ENCODE measurements at places on chromosomes 7 and 10.

- DNase-seq = no peak
These were observed 16.1 kb upstream of the CSGALNACT2 start for GRCh38 chr10:43122096-43122495.

DNA sequence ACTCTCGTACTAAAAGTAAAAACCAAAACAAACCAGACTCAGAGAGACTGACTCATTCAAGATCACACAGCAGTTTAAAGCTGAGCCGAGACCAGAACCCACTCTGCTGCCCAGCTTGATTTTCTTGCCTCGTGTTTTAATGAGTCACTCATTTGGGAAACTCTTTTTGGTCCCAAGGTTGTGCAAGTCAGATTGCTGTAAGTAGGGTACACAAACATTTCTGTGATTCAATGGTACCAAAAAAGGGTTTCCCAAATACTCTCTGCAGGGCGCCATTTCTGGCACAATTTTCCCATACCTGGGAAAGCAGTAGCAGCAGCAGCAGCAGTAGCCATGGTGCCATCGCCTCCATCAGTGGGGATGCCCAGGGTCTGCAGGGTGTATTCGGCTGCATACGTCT, 69.9 kb downstream of the ASAH2B start:
- no peak for DNase-seq

- peak; percentile 77 for DNase-seq
These were observed at the start of gene ADAM8 for GRCh38 chr10:133276435-133277201. Gene ADAM8, minus strand, starts transcription at chr10:133276868. Its CDS starts 51 bp downstream, at chr10:133276817.

GRCh38 chr7:132779164-132779563, 202.9 kb upstream of the PLXNA4 start:
- DNase-seq = no peak

GRCh38 chr7:158034571-158034970, 553.1 kb downstream of the PTPRN2 start:
- no peak for DNase-seq

DNA sequence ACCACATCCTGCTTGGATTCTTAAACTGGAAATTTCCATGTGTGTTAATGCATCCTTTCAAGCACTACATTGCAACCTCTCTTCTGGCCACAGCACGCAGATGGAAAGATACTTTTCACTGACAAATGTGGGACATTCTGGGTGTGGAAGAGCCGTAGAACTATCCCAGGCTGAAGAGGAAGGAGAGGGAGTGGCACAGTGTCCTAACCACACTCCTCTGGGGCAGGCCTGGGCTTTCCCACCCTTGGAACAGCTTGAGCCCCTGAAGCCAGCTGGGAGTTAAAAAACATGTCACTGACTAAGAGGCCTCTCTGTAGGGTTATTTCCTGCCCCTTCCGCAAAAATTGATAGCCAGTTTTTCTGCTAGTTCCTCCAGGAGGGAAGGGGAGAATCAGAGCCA, 34.0 kb upstream of the DNMBP start:
- no peak for DNase-seq

GRCh38 chr7:36986948-36987724, 262.8 kb upstream of the AOAH start:
- DNase-seq = peak; percentile 63

- DNase-seq = peak; percentile 5
These were observed 21.9 kb upstream of the GATAD1 start for GRCh38 chr7:92425311-92425947.

- no peak for DNase-seq
These were observed 568.5 kb downstream of the CALN1 start for GRCh38 chr7:71843676-71844075.

DNA sequence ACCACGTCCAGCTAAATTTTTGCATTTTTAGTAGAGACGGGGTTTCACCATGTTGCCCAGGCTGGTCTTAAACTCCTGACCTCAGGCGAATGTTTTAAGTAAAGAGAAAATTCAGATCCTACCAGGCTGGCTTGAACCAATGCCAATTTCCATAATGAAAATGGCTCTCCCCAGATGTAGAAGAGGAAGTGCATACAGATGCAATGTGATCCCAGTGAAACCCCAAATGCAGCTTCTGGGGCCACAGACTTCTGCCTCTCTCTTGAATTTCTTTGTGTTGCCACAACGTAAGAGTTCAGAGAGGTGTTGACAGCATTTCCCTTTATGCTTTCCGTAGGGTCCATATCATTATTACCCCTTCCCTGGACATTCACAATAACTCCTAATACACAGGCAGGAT, 29.6 kb upstream of the GOT1 start:
- DNase-seq = no peak

- no peak for DNase-seq
These were observed 334.8 kb downstream of the GLRX3 start for GRCh38 chr10:130470973-130471372.

DNA sequence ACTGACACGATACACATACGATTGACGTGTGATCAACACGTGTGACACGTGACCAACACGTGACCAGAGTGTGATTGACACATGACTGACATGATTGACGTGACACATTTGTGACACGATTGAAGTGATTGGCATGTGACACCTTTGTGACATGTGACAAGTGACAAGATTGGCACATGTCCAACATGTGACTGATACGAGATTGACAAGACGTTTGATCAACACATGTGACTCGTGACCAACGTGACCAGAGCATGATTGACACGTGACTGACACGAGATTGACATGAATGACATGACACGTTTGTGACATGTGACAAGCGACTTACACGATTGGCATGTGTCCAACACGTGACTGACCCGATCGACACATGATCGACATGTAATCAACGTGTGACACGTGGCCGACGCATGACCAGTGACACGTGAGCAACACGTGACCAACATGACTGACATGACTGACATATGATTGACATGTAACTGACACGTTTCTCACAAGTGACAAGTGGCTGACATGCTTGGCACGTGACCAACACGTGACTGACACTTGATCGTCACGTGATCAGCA, 22.0 kb downstream of the CRPPA start:
- DNase-seq = no peak

- DNase-seq = no peak
These were observed 144.5 kb upstream of the YAE1 start for GRCh38 chr7:39421661-39422060.

- DNase-seq = no peak
These were observed 30.4 kb upstream of the PPP2R2D start for GRCh38 chr10:131870411-131870810.

DNA sequence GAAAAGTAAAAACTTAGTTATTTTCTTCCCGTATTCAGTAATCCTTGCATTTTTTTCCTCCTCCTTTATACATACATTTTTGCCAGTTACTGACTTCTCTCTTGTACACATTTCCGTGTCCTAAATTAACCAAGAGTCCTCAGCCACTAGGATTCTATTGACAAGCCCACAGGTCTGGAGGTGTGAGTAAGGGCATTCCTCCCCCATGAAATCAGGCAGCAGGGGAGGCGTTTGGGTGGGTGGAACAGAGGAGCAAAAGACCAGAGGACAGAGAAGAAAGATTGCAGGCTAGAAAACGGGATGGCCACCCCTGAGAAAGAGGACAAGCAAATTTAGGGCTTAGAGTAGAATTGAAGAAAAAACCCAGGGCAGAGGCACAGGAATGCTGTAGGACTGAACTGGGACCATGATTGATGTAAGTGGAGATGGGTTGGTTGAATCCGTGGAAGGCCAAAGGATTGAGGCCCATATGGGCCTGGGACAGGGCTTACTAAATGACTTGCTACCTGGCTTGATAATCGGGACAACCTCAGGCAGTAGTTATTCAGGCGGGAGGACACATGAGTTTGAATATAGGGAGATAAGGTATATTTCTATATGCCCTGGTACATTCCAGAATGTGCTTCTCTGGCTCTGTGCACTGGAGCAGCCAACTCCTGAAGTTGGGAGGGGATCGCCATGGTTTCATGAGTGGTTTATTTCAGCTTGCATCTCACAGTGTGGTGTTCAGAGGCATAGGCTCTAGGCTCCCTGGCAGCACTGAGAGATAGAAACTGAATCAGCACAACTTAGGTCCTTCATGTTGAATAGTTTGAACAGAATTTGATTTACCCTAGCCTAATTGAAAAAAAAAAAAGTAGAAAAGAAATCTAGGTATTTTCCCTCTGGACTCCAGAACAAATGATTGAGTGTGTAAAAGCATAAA, 28.0 kb downstream of the IKZF1 start:
- DNase-seq = no peak

DNA sequence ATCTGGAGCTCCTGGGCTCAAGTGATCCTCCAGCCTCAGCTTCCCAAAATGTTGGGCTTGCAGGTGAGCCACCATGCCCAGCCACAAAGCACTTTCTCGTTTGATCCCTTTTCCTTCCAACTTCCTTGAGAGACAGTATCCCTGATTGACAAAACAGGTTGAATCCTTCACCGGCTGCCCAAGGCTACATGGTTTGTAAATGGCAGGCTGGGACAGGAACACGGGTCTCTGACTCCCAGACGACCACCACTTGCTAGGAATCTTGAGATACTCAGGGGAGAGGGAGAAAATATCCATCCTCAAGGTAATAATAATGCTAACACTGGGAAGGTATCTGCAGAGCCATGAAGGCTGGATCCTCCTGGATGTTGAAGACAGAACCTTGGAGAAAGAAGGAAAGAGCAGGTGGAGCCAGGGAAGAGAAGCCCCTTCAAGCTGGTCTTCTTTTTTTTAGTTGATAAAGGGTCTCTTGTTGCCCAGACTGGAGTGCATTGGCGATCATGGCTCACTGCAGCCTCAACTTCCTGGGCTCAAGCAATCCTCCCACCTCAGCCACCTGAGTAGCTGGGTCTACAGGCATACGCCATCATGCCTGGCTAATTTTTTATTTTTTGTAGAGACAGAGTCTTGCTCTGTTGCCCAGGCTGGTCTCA, 19.8 kb downstream of the MMRN2 start:
- DNase-seq = no peak

GRCh38 chr7:100489824-100490223, 6.1 kb downstream of the NYAP1 start:
- DNase-seq = peak; percentile 57

- DNase-seq = no peak
These were observed 83.3 kb upstream of the DNAJC1 start for GRCh38 chr10:22086730-22087401.

- DNase-seq = no peak
These were observed 48.3 kb upstream of the STEAP4 start for GRCh38 chr7:88355011-88355410.

GRCh38 chr7:96316949-96317348, 4.9 kb downstream of the SLC25A13 start:
- no peak for DNase-seq

DNA sequence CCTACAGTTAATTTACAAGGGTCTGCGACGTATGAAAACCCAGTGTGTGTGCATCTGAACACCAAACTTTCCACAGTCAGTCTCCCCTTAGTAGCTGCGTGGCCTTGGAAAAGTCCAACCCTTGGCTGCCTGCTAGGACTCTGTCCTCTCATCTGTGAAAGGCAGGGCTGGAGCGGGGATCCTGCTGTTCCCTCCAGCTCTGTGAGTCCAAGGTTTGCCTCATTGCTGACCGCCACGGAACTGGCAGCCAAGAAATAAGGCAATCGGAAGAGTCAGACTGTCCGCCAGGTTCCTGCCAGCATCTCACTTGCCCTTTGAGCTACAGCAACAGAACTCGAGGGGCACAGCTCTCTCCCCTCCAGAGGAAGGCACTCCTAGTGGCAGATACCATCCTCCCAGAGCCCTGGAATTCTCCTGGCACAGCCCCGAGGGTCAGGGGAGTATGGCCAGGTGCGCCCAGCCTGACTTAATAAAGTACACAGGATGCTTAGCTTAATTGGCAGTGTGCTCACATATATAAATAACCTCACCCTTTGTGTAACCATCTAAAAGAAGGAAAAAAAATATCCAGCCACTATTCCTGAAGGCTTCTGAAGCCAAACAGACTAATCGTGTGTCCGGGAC, 530.1 kb upstream of the FOXK1 start:
- DNase-seq = no peak

DNA sequence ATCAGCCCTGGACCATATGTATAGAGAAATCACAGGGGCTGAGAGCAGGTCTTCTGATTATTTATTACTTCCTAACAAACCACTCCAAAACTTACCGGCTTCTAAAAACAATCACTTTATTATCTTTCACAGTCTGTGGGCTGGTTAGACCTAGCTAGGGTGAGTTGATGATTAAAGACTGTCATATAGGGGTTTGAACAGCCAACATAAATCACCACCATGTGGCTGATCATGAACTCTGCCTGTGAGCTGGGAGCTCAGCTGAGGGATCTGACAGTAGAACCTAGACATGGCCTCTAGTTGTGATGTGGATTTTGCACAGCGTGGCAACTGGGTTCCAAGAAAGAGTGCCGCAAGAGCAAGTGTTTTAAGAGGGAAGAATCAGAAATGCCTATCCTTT, 305.4 kb downstream of the CSTF2T start:
- no peak for DNase-seq

DNA sequence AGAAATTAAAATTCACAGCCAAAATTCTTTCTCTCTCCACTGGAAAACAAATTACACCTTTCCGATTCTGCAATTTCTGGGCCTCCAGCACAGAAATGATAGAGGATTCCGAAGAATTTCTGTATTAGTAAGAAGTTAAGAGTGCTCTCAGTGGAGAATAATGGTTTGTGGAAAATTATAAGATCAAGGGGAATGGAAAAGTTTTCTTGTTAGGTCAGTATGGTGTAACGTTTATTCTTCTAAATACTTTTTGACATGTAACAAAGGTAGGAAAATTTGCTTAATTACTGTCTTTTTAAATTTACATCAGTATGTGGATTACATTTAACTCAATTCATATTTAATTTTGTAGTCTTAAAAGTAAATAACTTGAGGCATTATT, 288.3 kb upstream of the NFE2L3 start:
- no peak for DNase-seq

- DNase-seq = no peak
These were observed 262.5 kb upstream of the PPP2R2D start for GRCh38 chr10:131638049-131638879.

DNA sequence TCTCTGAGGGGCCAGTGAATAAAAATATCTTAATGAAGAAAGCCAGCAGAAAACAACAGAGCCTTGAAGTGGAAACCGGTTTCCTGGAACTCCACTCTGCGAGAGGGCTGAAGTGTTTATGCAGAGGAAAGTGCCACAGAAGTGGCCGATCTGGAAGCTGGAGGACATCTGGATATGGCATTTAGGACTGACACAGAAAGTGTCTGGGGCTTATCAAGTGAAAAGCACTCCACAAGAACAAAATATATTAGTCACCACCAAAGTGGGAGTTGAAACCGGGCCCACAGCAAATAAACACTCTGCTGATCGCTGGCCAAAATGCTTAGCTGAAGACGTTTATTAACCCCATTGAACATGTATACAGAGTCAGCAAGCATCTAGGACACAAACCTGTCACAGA, 7.8 kb downstream of the NOD1 start:
- DNase-seq = no peak

DNA sequence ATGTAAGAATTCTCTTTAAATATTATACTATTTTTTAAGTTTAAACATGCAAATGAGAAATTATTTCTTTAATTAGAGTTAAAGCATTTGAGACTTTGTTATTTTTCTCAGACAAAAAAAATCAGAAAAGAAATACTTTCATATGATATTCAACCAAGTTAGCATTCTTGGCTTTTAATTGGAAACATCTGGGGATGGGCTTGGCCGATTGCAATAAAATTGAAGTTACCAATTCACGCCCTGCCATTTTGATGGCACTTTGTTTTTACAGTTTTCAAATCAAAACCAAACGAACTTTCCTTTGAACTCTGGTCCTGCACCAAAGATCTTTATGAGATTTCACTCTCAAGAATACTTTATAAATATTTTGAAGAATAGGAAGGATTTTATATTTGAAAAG, 127.7 kb downstream of the ATE1 start:
- no peak for DNase-seq

Measured in activated naive CD8-positive, alpha-beta T cell treated with anti-CD3 and anti-CD28 coated beads for 36 hours (primary cell).